ENCODE measurements at places on chromosomes 6 and 20. TPM values are rescaled to one million over a fixed set of nuclear protein-coding genes. Genes with fewer than 3 reads are reported as not detected.

ERVFRD-1 gene
- total RNA-seq, result under 0.01 TPM

SLC35F1 gene
- total RNA-seq, result under 0.01 TPM

CLPSL2 gene
- total RNA-seq, result not detected

RIPPLY2 gene
- total RNA-seq, result not detected

KCNK16 gene
- total RNA-seq, result not detected

ZC2HC1B gene
- total RNA-seq, result 0.33 TPM

BPIFB1 gene
- total RNA-seq, result not detected

PPIL1 gene
- 33.9 TPM for total RNA-seq

LPA gene
- not detected for total RNA-seq

HUS1B gene
- total RNA-seq, result 0.22 TPM

ADGRF1 gene
- under 0.01 TPM for total RNA-seq

LGSN gene
- total RNA-seq, result not detected

MEI4 gene
- not detected for total RNA-seq

Measured in placental epithelial cell (primary cell).